Activated CD4-positive, alpha-beta T cell treated with anti-CD3 and anti-CD28 coated beads for 24 hours (primary cell): ENCODE measurements at places on chromosomes 6 and 20.

- DNase-seq: no peak
Measured at GRCh38 chr20:38199501-38200390, 34.7 kb upstream of the TGM2 start.

- no peak for DNase-seq
Measured at GRCh38 chr6:136038531-136038930, 187.0 kb downstream of the PDE7B start.

- DNase-seq: no peak
Measured at GRCh38 chr20:16904751-16905150, 156.6 kb downstream of the OTOR start.

DNA sequence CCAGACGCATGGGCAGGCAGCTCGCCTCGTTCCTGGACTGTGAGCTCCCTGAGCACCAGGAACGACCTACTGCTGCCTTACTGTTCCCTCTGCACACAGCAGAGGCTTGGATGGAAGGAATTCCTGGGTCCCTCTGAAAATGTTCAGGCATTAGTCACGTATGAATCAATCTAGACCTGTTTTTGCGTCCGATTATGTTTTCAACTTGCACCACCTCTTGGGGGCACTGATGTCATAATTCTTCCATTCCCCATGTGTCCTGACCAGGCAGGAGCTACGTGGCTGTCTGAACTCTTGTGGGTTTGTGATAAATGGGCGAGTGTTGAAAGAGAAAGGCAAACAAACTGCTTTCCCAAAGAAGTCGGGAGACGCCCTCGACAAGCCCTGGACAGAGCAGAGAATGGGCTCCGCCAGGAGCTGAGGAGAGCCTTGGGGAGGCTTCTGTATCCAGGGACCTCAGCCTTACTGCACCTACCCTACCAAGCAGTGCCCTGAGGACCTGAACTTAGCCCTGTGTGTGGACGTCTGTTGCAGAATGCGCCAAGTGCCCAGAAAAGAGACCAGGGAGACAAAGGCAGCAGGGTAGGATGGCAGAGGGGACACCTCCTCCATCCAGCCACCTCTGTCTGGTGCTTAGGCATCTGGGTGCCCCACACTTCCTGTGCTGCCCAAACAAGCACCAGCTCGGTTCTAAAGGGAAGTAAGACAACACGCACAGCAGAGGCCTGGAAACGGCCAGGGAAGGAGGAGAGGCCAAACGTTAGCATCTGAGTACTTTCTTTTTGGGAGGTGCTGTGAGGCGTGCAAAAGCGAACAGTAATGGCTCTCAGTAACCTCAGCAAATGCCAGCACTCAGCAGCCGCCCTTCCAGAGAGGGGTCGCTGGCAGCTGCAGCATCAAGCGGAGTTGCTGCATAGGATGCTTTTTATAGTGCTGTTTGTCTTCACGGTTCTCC, 124.2 kb downstream of the LY86 start:
- no peak for DNase-seq

- no peak for DNase-seq
Measured at GRCh38 chr6:169263836-169264608, 10.4 kb upstream of the THBS2 start.

- DNase-seq: no peak
Measured at GRCh38 chr6:53983301-53983700, 127.9 kb upstream of the MLIP start.

GRCh38 chr6:109490713-109491112, 7.7 kb upstream of the ZBTB24 start:
- DNase-seq: no peak

- DNase-seq: no peak
Measured at GRCh38 chr6:3640868-3641267, 110.6 kb downstream of the PXDC1 start.

GRCh38 chr20:50449738-50450492, 60.3 kb upstream of the PTPN1 start:
- no peak for DNase-seq

DNA sequence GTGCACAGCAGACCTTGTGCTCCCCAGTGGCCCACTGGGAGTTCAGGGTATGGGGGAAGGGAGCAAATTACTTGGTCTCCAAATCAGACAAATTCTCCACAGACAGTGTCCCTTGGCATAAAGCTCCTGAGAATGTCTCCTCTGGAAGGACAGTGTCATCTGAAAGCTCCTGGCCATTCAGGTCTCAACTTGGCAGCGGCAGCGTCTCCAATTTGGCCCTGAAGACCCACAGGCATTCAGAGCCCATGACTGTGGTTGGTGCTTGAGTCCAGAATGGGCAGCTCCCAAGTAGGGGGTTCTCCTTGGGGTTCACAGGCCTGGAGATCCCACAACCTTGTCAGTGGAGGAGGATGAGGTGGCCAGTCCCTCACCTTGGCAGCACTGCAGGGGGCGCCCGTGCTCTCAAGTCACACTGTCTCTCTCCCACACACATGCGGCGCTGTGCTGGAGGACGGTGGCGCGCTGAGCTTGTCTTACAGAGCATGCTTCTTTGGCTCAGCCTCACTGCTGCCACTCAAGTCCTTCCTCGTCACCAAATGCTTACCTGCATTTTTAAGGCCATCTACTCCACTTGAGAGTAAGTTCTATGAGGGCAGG, 20.7 kb downstream of the DYNLRB1 start:
- peak; percentile 38 for DNase-seq

- no peak for DNase-seq
Measured at GRCh38 chr6:39209911-39210310, 19.4 kb downstream of the KCNK5 start.

- DNase-seq: no peak
Measured at GRCh38 chr6:145155873-145156782, 579.2 kb downstream of the EPM2A start.

- peak; percentile 12 for DNase-seq
Measured at GRCh38 chr6:4185419-4185818, 50.0 kb upstream of the ECI2 start.

GRCh38 chr6:39847221-39847620, 55.0 kb downstream of the DAAM2 start:
- DNase-seq: no peak

DNA sequence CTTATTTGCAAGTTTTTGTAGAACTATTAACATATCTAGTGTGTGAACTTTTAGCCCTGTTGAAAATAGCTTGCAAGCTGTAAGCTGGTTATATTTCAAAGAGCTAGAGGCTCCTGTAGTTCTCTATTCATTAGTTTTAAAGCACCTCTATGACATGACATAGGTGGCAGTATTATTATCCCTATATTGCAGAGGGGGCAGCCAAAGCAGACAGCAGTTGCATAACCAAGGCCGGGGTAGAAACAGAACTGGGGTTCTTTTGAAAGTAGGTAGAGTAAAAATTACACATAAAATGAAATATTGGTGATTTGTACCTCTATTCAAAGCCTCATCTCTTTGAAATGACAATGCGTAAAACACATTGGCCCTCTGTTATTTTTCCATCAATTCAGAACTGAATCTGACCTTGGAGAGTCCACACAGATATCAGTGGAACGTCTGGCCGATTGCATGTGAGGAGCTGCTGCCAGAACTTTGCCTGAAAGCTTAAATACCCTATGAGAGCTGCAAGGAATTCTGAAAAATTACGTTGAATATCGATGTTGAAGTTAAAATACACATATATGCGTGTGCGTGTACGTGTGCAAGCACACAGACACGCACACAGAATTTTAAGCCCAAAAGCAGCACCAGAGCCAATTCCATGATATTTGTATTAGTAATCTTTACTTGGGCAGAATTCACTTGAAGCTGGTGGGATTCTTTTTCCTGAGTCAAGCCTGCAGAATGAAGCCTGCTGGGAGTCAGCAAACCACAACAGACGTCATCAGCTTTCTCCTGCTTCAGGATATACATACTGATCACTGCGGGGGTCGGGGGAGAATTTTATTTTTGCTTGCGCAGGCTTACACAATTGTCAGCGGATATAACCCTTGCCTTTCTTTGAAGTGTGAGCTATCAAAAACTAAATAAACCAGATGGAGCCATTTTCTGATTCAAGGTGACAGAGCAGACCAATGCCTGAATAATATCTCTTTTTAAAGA, 163.2 kb downstream of the PDE7B start:
- no peak for DNase-seq

- DNase-seq: no peak
Measured at GRCh38 chr20:7137395-7138151, 370.1 kb downstream of the BMP2 start.

- DNase-seq: no peak
Measured at GRCh38 chr6:44806656-44807055, 419.1 kb downstream of the CDC5L start.

GRCh38 chr6:55212156-55212555, 37.8 kb downstream of the HCRTR2 start:
- DNase-seq: no peak
